CD8-positive, alpha-beta memory T cell (primary cell): ENCODE measurements at places on chromosomes 16 and 17.

DNA sequence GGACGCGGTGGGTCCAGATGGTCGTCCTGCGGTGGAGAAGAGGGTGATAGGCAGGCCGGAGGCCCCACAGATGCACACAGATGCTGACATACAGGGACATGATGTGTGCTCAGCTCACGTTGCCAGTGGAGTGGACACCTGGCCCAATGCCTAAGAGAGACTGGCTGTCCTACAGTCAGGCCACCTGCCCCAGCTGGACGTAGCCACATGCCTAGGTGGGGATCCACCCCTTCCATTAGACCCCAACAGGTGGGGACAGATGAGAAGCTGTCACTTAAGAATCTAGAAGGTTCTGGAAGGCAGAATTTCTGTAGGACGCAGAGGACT, 117.6 kb upstream of the ZNF750 start:
- no peak for DNase-seq

DNA sequence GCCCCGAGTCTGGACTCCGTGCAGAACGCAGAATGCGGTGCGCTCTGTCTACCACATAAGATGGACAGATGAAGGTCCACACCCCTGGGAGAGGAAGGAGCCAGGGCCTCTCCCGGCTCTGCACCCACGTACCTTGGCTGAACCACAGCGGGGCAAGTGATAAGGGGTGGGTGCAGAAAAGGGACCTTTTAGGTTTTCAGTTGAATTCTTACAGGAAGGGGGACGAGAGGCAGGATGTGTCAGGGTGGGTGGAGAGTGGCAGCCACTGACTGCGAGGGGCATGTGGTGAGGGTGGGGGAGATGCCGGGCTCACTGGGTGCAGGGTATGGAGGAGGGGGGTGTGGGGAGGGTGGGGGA, 372 bp downstream of the CD300A start:
- DNase-seq, result peak; percentile 56

DNA sequence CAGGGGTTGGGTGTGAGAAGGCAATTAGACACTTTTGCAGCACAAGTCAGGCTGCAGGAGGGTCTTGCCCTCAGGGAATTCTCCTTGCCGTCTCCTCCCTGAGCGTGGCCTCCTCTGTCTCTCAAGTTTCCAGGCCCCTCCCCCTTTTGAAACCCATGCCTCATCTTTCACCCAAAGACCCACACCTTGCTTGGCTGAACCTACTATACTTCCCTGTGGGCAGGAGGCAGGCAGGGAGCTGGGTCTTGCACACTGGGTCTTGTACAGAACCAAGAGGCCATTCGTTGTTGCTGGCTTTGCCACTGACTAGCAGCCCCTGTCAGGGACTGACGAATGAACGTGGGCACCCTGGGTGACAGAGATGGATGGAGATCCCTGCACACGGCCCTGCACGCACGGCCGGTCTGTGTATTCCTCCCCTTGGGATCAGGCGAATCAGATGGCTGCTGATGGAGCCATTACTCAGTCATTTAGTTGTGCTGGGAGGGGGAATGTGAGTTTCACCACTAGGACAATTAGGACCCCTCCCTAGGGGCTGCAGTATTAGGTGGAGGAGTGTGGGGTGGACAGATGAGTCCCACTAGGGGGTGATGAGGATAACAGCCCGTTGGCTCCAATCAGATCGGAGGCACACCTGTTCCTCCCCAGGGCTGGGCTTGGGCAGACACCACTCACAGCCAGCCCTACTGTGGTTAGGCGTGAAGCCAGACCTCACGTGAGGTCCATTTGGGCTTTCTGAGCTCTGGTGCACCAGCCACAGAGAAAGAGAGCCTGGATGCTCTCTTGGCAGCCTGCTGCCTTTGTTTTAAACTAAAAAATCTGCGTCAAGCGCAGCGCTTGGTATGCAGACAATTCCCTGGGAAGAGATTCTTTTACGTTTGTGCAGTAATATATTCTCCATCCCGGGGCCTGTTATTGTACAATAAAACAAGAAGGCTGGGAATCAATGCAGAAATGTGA, 167.7 kb upstream of the WSCD1 start:
- no peak for DNase-seq

- DNase-seq, result no peak
These were observed 29.6 kb upstream of the FBXO47 start for GRCh38 chr17:38996660-38997337.
